Hematopoietic multipotent progenitor cell treated with erythropoietin and hydrocortisone succinate and interleukin-3 and kit ligand, for 6 days (in vitro differentiated cells): ENCODE measurements at places on chromosomes 4 and X.

DNA sequence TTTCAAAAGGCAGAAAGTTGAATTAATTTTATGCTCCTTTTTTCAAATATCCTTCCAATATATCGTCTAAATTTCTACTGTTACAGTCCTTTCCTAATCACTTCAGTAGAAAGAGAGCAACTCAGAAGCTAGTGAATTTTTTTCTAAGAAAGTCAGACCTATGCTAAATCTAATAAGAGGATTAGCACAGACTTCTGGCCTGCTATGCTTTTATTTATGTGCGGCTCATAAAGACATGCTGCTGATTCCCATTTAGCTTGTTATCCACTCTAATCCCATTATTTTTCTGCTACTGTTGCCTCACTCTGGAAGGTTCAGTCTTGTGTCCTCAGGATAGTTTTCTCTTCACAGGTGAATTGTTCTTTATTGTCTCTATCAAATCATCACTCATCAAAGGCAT, 473.5 kb upstream of the FAM241A start:
- DNase-seq: no peak

- DNase-seq: no peak
Measured at GRCh38 chr4:80586716-80587115, 251.2 kb downstream of the CFAP299 start.

DNA sequence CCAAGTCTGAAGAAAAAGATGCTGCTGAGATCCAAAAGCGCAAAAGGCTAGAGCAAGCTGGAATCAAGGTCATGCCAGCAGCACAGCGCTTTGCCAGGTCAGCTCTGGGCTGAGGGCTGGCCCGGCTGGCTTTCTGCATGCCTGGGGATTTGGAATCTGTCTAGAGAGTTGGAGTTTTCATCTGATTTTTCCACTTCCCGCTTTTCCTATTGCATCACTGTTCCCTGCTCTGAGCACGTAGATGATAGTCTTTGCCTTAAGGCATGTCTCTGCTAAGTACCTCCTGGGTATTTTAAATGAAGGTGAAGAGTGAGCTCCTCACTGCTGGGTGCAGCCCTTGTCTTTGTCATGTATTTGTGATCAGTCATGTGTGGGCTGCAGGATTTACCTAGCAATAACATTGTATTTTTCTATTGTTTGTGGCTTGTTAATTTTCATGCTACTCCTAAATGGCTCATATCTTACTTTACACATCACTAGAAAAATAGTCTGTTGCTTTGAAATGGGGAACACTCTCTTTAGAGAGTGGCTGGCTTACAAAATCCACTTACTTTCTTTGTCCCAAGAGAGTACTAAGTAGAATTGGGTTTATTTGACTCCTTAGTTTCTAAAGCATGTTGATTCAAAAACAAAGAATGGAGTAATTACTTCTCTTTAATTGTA, 82.8 kb downstream of the LIMCH1 start:
- no peak for DNase-seq

GRCh38 chrX:73822775-73823174, 259.8 kb downstream of the CHIC1 start:
- no peak for DNase-seq

DNA sequence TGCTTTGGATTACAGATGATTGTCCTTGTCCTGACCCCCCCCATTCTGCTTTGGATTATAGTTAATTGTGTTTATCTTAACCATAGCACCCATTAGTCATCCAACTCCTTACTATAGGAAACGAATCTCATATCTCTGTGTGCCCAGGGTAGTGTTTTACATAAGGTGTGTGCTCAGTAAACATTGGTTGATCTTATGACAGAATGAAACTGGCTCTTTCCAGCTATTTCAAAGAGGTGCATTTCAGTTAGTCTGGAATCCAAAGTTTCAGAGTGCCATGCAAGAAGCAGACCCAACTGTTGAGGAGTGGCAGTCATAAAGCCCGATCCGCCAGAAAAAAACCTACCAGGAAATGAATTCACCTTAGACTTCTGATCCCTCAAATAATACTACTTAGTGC, 14.7 kb downstream of the TRIM2 start:
- DNase-seq: no peak

- no peak for DNase-seq
Measured at GRCh38 chr4:12545812-12546211, 938.3 kb downstream of the RAB28 start.
